Caco-2 (cell line): ENCODE measurements at places on chromosomes 7 and 10. TPM values are rescaled to one million over a fixed set of nuclear protein-coding genes. Genes with fewer than 3 reads are reported as not detected.

- H3K27me3 ChIP-seq = no peaks in the 10 kb centered on the region
- H3K27ac ChIP-seq = no peak overlapping the region
- no peaks in the 10 kb centered on the region for H3K4me1 ChIP-seq
- no peak overlapping the region for H3K4me3 ChIP-seq
- no peak for DNase-seq
Measured at GRCh38 chr10:61076572-61077114, 132.7 kb upstream of the RHOBTB1 start.

AKR1E2 gene
- 68.3 and 68.5 TPM in 2 replicates for total RNA-seq

DNA sequence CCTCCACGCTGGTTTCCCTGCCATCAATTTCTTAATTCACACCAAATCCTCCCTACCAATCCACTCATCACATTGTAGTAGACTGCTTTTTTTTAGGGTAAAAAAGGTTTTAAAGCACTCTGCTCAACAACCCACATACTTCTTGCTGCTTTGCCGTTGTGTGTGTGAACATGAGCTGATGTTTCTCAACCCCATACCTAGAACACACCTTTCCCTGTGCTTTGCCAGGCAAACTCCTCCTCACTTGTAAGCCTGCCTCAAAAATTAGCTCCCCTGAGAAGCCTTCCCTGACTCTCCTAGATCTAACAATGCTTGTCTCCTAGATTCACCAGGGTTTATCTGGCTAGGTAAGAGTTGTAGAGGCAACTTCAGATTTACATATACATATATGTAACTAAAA, 119.0 kb upstream of the FAM133B start:
- H3K27me3 ChIP-seq = no peaks in the 10 kb centered on the region
- H3K27ac ChIP-seq = peak overlapping the region; percentile 83
- no peak for DNase-seq
- H3K36me3 ChIP-seq = no peaks in the 10 kb centered on the region
- H3K4me1 ChIP-seq = no peaks in the 10 kb centered on the region; the same call in none of the 2 replicates
- H3K4me3 ChIP-seq = no peak overlapping the region

SUN3 gene
- not detected in 2 replicates for total RNA-seq

MKRN1 gene
- total RNA-seq = 62.4 and 73.0 TPM in 2 replicates

GRCh38 chr10:114356751-114357514, 47.4 kb downstream of the AFAP1L2 start:
- H3K36me3 ChIP-seq = no peaks in the 10 kb centered on the region
- DNase-seq = no peak
- no peaks in the 10 kb centered on the region for H3K27me3 ChIP-seq
- H3K4me1 ChIP-seq = peaks cover 17% of the 10 kb centered on the region

DNA sequence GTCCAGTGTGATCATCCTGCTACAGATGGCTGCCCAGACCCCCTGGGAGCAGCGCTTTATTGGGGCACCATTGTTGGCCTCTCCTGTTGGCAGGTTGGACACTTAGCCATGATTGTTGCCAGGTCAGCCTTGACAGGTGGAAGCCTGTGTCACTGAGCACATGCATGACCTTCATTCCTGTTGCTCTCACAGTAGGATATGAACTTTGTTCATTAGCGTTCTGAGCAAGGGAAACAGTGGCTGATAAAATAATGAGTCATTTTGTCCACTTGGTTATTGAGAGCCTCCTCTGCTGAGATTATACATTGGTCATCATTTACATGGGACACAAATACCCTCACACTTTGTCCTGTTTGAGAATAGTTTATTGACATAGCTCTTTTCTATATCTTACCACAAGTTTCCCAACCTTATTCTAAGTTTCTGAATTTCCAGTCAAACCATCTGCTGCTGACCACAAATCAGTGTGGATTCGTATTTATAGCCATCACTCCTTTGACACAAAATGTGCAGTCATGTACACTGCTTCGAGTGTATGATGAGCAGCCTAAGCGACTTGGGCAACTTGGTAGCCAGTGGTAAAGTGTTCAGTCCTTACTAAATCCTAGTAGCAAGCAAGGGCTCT, 102.6 kb downstream of the TPST1 start:
- H3K27me3 ChIP-seq = no peaks in the 10 kb centered on the region
- no peaks in the 10 kb centered on the region for H3K36me3 ChIP-seq
- no peak overlapping the region for H3K27ac ChIP-seq
- no peak overlapping the region for H3K4me3 ChIP-seq

GRCh38 chr10:97717627-97718026, 4.1 kb downstream of the MARVELD1 start:
- H3K27ac ChIP-seq = no peak overlapping the region
- no peaks in the 10 kb centered on the region for H3K27me3 ChIP-seq
- H3K4me1 ChIP-seq = peaks cover 18% of the 10 kb centered on the region
- no peak overlapping the region for H3K4me3 ChIP-seq
- DNase-seq = no peak
- H3K36me3 ChIP-seq = no peaks in the 10 kb centered on the region

DNA sequence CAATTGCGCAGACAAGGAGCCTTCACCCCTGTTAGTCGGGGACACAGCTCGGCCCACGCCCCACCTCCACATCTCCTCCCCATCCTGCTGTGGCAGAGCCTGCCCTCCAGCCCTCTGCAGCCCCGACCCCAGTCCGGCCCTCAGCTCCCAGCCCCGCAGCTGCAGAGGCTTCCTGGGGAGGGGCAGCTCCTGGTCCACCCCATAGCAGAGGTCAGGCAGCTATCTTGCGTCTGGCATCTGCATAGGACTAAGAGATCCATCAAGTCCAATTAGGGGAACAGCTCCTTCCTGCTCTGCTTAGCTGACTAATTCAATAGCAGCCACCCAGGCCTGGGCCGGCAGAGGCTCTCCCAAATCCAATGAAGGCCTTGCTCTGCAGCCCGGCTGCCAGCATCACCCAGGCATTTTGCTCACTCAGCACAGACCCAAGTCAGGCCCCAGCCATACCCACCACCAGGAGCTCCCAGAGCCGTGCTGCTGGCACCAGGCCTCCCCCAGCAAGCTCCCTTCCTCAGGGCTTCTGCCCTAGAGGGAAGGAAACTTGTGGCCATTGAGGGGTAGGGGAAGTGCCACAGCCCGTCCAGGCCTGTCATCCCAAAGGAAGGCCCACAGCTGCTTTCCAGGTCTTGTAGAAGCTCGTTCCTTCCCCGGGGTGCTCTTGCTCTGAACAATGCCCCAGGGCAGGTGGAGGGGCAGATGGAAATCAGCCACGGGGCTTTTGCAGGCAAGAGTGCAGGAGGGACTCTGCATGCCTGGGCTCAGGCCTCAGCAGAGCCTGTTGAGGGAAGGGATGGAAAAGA, 106.2 kb upstream of the RET start:
- peak; percentile 31 for DNase-seq
- H3K4me1 ChIP-seq = no peaks in the 10 kb centered on the region
- H3K27ac ChIP-seq = no peak overlapping the region

DNA sequence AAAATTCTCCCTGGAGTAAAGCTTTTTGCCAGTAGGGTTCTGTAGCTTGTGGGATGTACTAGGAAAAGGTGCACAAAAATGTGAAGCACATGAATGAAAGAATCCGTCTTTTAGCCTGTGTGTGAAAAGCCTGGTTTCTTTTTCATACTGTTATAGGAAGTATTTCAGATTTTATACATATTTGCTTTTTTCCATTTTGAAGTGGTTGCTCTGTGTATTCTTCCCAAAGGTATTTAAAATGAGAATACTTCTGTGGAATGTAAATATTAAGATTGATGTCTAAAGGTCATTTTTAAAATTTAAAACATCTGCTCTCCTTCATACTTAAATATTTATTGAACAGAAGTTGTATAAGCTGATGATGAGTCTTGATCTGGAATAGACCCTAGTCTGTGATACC, 96.8 kb downstream of the CDK14 start:
- no peaks in the 10 kb centered on the region for H3K36me3 ChIP-seq
- no peak overlapping the region for H3K4me3 ChIP-seq
- DNase-seq = no peak
- no peak overlapping the region for H3K27ac ChIP-seq

SMO gene
- 35.5 and 36.0 TPM in 2 replicates for total RNA-seq

GRCh38 chr7:139345042-139345441, 3.9 kb downstream of the FMC1 start:
- H3K36me3 ChIP-seq = peaks cover 2% of the 10 kb centered on the region; the same call in 1 of the 2 replicates
- peaks cover 4% of the 10 kb centered on the region; the same call in 1 of the 2 replicates for H3K4me1 ChIP-seq
- H3K27ac ChIP-seq = no peak overlapping the region
- no peaks in the 10 kb centered on the region for H3K27me3 ChIP-seq
- H3K4me3 ChIP-seq = no peak overlapping the region
- DNase-seq = no peak

GRCh38 chr10:31896968-31897384, 31.7 kb downstream of the ARHGAP12 start:
- H3K4me1 ChIP-seq = peaks cover 19% of the 10 kb centered on the region
- no peak for DNase-seq
- H3K27ac ChIP-seq = no peak overlapping the region
- H3K36me3 ChIP-seq = no peaks in the 10 kb centered on the region
- H3K4me3 ChIP-seq = no peak overlapping the region

- DNase-seq = peak; percentile 30
- peaks cover 34% of the 10 kb centered on the region for H3K4me1 ChIP-seq
Measured at GRCh38 chr10:86365346-86366032, 1.1 kb downstream of the GRID1 start.
